EL (cell line): ENCODE measurements at places on chromosomes 7 and 10.

DNA sequence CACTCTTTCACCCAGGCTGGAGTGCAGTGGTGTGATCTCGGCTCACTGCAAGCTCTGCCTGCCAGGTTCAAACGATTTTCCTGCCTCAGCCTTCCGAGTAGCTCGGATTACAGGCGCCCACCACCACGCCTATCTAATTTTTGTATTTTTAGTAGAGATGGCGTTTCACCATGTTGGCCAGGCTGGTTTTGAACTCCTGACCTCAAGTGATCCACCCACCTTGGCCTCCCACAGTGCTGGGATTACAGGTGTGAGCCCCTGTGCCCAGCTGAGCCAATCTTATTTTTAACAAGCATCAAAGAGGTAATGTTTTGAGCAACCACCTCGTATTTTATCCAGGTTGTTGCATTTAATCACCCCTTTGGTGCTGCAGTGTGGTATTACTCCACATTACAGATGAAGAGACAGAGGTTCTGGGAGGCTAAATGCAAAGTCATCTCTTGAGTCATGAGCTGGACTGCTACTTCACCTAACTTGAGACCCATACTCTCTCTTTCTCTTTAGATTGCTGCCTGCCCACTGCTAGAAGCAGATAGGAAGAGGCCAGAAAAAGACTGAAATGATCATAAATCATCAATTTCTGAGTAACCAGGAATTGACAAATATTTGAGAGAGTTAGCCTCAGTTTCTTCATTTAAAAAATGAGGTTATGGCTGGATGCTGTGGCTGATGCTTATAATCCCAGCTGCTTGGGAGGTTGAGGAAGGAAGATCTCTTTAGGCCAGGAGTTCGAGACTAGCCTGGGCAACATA, 116.2 kb downstream of the CAMK1D start:
- no peak for DNase-seq

DNA sequence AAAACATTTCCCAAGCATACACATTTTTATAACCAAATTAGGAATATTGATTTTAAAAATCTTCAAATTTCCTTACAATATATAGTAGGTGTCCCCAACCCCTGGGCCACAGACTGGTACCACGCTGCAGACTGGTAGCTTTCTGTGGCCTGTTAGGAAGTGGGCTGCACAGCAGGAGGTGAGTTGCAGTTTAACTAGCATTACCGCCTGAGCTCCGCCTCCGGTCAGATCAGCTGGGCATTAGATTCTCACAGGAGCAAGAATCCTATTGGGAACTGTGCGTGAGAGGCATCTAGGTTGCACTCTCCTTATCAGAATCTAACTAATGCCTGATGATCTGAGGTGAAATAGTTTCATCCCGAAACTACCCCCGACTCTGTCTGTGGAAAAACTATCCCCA, 62.1 kb downstream of the ZWINT start:
- DNase-seq = no peak

DNA sequence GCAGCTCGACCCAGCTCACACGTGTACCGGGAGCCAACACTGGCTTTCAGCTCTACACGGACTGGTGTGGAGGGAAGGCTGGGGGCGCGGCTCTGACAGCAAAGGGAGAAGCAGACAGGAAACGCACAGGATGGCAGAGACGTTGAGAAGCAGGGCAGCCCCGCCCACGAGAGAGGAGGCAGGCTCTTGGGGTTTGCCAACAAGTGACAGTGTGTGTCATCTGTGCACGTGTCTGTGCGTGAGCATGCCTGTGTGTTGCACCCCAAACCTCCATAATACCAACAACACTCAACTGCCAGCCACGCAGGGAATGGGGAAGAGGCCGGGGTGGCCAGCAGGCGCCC, 64.4 kb upstream of the PDGFA start:
- DNase-seq = no peak

GRCh38 chr7:108028111-108028510, 25.1 kb upstream of the LAMB1 start:
- DNase-seq = no peak

GRCh38 chr10:80253266-80253962, 36.0 kb downstream of the MAT1A start:
- DNase-seq = no peak

DNA sequence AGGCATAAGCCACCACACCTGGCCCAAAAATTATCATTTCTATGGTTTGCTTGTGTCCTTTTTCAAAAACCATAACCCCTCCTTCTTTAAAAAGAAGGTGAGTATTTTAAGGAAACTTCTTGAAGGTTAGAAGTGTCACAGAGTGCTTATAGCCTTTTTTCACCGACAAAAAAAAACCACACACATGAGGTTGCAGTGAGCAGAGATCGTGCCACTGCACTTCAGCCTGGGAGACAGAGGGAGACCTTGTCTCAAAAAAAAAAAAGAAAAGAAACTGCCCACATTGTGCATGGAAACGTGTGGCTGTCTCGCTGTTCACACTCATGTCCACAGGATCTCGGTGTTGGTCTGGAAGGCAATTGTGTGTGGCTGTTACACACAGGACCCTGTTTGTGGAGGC, 157.4 kb upstream of the PFKP start:
- DNase-seq = no peak

- DNase-seq = no peak
These were observed 743 bp upstream of the POR start for GRCh38 chr7:75914169-75914654.

- no peak for DNase-seq
These were observed 42.0 kb downstream of the PRF1 start for GRCh38 chr10:70560511-70560941.

GRCh38 chr10:132229834-132230556, 43.2 kb downstream of the DPYSL4 start:
- DNase-seq = peak; percentile 11

- peak; percentile 20 for DNase-seq
These were observed 2.0 kb downstream of the GARS1 start for GRCh38 chr7:30596721-30597120.

DNA sequence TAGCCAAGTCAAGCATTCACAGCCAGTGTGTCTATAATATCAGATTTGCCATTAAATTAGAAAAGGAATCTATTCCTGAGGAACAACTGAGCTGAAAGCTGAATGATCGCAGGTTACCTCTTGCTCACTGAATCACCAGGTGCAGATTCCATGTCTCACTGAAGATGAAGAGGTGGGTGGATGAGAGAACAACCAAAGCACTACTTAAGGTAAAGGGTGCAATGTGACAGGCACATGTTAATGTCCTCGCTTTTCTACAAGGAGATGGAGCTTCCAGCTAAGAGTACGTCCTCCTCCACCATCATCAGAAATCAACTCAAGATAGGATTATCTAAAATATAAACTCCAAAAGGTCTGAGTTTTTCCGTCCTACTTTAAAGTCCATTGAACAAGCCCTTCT, 4.6 kb downstream of the SORCS1 start:
- DNase-seq = no peak

GRCh38 chr7:112018305-112019030, 187.7 kb downstream of the DOCK4 start:
- DNase-seq = no peak

DNA sequence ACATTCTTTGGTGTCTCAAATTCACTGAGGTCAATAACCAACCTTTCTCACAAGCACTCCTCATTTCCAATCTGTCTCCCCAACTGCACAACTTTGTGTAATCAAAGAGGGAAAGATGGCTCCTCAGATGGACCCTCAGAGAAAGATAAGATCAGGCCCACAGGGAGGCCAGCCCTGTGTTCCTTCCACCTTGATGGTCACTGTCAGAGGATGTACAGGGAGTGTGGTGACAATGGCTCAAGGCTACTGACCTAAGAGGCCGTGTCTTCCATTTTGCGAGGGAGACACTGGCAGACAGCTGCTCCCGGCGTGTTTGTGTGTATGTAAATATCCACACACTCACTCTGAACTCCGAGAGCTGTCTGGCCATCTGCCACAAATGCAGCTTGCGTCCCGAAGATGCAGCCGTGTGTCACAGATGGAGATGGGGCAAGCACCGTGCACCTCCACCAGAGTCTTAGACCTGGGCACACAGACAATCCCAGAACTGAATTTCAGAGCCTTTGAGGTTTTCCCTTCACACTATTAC, 712.1 kb upstream of the NRP1 start:
- no peak for DNase-seq

DNA sequence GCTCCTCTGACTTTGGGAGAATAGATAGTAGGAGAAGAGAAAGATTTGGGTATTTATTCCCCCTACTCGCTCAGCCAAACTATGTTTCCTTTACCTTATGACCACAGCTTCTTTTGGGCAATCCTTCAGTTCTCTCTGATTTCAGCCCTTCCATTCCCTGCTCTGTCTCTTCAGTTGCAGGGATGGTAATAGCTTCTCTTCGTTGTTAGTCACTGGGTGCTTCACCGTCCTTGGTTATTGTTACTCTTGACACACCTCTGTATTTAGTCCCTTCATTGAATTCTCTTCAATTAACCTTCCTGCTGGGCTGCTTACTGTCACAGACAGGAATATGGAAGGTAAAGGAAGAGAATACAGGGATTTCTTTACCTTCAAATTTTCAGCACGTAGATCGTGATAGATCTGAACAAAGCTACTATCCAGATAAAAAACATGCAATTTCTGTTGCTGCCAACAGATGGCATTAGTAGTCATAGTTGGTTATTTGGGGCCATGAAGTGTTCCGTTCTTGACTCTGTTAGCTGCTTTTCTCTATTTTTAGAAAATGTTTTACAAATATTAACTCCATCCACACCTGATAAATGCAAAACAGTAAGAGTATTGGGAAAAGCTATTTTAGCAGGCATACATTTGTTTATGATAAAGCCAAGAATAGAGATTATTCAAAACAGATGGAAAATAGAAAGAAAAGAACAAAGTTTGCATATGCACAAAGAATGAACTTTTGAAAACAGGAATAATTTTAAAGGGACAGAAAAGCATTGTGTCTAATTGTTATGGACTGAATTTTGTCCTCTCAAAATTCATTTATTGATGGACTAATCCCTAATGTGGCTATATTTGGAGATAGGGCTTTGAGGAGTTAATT, 14.0 kb upstream of the PTTG1IP2 start:
- DNase-seq = peak; percentile 53

GRCh38 chr10:72784551-72785351, 92.8 kb downstream of the MCU start:
- DNase-seq = peak; percentile 89

DNA sequence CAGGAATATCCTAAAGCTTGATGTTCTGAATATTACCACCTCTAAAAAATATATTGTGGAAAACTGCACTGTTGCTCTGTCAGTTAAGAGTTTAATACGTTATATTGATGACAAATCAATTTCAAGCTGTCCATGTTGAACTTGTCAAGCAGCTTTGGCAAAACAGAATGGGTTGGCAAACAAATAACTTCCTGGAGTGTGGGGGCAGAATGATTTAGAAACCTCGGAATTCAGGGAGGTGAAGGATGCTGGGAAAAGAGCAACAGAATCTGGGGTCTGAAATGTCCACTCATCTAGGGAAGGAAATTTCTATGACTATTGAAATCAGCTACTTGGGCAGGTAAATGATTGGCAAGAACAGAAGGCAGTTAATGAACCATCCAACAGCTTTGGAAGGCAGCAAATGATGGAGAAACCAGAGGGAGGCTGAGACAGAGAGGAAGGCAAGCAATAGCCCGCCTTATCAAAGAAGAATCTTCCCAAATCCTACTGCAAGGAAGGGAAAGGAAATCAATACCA, 95.1 kb upstream of the PALS2 start:
- DNase-seq = no peak

DNA sequence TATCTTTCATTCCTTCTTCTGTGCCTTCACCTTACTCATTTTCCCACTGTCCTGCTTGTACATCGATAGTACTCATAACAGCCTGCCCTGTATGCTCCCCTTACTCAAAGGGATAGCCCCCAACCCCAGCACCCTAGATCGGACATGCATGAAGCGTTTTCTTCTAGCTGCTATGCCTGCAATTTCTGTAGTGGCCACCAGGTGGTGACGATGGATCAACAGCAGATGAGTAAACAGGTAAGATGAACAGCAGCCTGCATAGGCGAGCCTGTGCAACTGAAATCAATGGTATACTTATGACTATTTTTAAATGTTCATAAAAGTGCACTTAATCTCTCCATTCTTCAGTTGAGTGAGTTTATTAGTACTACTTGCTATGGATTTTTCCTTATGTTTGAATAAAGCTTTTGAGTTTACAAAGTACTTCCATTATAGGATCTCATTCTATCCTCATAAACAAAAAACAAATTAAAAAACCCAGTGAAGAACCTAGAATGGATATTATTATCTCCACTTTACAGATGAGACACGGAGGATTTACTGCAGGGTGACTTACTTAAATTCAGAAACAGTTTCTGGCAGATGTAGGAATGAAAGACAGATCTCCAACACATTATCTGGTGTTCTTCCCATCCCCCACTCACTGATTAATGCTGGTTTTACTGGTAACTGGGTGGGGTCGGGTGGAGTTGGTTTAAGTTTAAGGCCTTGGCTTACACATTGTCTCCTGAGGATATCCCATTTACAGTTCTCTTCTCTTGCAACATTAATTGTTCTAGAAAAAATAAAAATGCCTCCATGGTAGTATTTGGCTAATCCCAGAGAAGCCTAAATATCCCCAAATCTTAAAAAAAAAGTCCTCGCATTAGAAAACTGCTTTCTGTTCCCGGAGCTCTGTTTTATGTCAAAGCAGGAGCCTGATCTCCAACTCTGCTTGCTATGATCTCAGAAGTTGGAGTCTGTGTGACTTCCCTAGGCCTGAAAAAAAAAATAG, 222.1 kb downstream of the GLI3 start:
- peak; percentile 22 for DNase-seq
